ENCODE measurements at places on chromosomes 3 and 15. TPM values are rescaled to one million over a fixed set of nuclear protein-coding genes. Genes with fewer than 3 reads are reported as not detected.

DNA sequence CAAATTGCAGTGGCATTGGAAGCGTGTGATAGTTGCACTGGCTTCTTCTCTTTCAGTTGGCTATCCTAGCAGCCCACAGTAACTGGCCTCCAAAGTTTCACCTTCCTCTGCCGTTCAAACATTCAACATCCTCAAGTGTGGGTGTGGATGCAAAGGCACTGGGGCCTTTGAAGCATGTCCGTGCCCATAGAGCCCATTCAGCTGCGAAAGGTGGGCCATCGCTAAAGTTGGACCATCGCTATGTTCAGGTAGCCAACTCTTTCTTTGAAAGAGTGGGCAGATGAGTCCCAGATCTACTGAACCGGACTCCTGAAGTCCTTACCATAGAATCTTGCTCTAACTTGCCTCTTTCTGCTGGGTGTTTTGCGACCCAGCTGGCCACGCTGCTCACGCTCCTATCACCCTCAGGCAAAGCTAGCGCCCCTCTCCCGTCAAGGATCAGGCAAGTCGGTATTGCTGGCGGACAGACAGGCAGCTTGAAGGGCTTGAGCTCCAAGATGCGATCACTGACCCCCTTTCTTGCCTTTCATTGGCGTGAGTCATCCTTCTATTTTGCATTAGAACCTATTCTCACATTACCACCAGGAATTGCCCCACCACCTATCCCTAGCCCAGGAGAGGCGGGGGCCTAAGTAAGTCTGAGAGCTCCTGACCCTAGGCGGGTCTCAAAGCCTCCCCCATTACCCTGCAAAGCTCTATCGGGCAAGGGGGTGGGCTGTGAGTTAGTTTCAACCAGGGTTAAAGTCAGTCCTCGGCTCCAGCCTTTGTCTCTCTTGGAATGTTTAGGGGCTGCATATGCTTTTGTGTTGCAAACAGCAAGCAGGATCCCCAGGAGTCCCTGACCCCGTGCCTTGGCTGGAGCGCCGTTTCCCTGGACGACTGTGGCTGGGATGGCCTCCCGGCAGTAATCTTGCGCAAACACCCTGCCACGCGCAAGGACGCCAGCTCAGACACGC, 28.7 kb downstream of the ZIC4 start:
- no peak for DNase-seq

- DNase-seq: peak; percentile 67
These were observed 7.8 kb upstream of the SUMF1 start for GRCh38 chr3:4474683-4475490.

The RNF13 gene
- total RNA-seq: 43.4 TPM

- no peak for DNase-seq
These were observed 66.7 kb downstream of the ST6GAL1 start for GRCh38 chr3:186997061-186997460.

The EPHA3 gene
- 0.04 TPM for total RNA-seq

The DNAJA4 gene
- 9.9 TPM for total RNA-seq

The HRH1 gene
- total RNA-seq: 3.2 TPM

GRCh38 chr3:17793542-17794195, 51.2 kb upstream of the TBC1D5 start:
- DNase-seq: no peak

DNA sequence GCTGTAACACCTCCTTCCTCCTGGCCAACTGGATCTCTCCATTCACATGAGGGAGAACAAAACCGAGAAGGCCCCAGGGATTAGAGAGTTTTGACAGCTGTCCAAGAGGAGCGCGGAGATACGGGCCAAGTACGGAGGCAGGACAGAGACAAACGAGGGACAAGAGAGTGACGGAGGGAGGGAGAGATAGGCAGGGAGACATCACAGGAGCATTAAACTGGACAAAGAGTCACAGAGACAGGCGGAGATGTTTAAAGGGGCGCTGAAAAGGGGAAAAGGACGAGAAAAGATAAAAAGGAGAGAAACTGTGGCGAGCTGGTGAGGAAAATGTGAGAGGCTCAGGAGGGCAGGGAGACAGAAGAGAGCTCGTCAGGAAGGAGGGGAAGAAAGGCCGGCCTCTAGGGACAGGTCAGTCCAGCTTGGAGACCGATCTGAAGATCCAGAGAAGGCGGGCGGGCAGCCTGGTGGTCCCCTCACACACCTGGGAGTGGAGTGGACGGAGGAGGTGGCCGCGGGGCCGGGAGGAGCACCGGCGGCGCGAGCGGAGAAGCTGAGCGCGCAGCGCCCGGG, 40.5 kb upstream of the ROPN1 start:
- no peak for DNase-seq

The CLDN18 gene
- total RNA-seq: not detected

The HYAL1 gene
- total RNA-seq: 0.14 TPM

The LOXL1 gene
- 81.3 TPM for total RNA-seq

DNA sequence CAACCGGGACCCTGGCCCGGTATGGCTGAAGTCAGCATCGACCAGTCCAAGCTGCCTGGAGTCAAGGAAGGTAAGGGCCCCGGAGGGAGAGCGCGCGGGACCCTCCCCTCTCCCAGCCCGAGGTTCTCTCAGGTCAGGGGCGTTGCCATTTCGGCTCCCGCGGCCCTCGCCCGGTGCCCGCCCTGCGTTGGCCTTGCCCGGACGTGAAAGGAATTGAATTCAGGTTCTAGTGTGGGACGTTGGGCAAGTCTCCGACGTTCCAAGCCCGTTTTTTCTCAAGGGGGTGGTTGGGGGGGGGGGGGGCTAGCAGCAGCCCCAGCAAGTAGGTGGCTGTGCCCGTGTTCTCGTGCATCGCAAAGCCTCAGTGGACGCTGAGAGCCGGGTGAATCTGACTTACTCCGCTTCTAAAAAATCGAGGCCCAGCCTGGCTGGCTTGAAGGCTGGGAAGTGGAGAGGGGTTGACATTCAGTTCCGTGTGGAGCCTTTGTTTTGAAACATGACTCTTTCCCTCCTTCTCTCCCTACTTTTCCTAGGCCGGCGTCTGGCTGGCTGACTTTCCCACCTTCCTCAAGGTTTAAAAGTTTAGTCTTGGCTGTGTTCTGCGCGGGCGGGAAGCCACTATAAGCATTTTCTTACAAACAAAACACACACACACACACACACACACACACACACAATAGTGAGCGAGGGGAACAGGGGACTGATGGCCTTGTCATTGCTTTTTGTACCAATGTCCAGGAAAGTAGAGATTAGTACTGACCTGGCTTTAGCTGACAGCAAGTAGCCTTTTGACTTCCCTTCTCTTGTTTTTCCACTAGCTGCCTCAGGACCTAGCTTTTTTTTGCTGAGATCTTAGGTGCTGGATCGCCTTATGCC, at the start of gene UTS2B:
UTS2B (minus strand) TSS at position 873 of the 876 bp plus-strand sequence. CDS start 48,337 bp downstream, outside the sequence.
- no peak for DNase-seq

The EHD4 gene
- total RNA-seq: 33.7 TPM

DNA sequence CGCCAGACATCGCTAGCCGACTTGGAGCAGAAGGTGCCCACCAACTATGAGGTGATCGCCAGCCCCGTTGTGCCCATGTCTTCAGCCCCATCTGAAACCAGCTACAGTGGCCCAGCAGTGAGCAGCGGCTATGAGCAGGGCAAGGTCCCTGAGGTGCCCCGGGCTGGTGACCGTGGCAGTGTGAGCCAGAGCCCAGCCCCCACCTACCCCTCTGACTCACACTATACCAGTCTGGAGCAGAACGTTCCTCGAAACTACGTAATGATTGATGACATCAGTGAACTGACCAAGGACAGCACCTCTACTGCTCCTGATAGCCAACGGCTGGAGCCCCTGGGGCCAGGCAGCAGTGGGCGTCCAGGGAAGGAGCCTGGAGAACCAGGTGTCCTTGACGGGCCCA, 12.9 kb upstream of the APEH start:
- DNase-seq: no peak

DNA sequence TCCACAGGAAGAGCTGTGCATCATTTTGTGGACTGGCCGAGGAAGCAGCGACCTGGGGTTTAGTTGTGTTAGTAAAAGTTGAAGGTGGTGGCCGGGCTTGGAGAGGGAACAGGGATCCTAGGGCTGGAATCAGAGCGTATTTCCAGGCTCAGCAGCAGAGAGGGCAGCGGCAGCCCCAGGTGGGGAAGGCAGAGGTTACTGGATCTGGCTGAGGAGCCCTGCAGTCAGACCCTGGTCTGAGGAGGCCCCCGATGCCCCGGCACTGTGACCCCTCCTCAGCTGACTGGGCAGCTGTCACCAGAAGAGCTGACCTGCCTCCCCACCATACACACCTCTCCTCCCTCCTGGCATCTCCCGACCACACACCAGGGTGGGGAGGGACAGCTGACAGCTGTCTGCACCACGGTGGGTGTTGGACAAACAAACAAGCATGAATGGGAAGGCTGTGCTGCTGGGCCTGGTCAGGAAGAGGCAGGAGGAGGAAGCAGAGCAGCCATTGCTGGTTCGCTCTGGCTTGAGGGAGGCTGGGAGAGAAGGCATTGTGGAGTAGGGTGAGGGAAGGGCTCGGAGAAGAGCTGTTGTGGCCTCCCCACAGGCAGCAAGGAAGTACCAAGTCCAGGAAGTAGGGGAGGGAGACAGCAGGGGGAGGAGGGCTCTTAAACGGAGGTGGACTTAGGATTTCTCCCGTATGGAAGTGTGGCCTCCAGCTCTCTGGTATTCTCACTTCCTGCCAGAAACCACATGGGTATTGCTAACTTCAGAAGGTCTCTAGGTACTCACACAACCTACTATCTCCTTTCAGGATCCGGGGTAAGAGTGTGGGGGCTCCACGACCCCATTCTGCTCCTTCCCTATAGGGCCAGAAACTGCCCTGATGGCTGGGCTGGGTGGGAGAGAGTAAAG, 49.5 kb upstream of the HACD2 start:
- DNase-seq: no peak

DNA sequence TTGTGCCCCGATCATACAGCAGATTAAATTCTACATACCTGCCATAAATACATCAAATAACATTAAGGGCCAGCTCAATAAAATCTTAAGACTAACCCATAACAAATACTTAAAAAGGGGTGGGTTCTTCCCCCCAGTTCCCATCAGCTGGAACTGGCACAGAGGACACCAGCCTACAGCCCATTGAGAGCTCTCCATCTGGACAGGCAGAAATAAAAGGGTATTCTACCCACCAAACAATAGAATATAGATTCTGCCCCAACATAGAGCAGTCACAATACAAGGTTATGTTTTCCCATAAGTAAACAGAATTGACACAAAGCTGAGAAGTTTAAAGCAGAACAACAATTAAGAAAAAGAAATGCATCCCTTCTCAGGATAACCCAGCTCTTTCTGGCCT, 11.9 kb downstream of the CPOX start:
- DNase-seq: no peak

DNA sequence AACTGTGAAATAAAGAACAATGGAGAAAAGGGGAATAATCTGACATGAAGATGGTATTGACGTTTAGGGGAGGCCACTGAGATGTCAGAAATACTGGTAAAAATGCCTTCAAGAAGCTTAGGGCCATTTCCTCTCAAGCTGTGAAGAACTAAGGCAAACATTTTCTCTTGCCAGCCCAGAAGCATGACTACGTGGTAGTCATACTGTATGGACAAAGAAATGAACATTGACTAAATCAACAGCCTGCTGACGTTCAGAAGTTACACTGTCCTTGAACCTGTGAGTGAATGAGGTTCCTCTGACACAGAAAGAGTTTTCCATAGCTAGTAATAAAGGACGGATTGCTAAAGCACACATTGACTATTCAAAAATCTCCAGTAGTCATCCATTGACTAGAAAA, 121.0 kb downstream of the P3H2 start:
- no peak for DNase-seq

- no peak for DNase-seq
These were observed 81.5 kb downstream of the CHST2 start for GRCh38 chr3:143201045-143201444.

GRCh38 chr3:105139881-105140560, 226.7 kb upstream of the ALCAM start:
- DNase-seq: no peak

DNA sequence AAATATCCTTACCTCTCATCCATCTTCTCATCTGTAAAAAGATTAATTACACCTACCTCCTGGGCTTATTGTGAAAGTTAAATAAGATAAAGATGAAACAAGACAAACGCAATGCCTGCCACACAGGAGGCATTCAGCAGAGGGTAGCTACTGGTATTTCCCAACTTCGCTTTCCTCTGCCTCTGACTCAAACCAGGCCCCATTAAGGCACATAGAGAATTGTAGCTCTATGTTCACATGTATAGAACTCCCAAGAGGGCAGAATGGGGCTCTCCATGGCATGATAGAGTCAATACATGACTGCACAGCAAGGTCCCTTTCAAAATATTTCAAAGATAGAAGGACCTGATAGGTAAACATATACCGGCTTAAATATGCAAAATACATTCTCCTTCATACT, 1.4 kb downstream of the LYSMD2 start:
- DNase-seq: no peak

The ANO10 gene
- total RNA-seq: 57.3 TPM

The AADACL2 gene
- total RNA-seq: not detected

The VIPR1 gene
- total RNA-seq: 3.7 TPM

- DNase-seq: no peak
These were observed 2.0 kb upstream of the NR1I2 start for GRCh38 chr3:119779731-119780383.

- no peak for DNase-seq
These were observed 91.6 kb downstream of the SCN11A start for GRCh38 chr3:38960042-38960622.

DNA sequence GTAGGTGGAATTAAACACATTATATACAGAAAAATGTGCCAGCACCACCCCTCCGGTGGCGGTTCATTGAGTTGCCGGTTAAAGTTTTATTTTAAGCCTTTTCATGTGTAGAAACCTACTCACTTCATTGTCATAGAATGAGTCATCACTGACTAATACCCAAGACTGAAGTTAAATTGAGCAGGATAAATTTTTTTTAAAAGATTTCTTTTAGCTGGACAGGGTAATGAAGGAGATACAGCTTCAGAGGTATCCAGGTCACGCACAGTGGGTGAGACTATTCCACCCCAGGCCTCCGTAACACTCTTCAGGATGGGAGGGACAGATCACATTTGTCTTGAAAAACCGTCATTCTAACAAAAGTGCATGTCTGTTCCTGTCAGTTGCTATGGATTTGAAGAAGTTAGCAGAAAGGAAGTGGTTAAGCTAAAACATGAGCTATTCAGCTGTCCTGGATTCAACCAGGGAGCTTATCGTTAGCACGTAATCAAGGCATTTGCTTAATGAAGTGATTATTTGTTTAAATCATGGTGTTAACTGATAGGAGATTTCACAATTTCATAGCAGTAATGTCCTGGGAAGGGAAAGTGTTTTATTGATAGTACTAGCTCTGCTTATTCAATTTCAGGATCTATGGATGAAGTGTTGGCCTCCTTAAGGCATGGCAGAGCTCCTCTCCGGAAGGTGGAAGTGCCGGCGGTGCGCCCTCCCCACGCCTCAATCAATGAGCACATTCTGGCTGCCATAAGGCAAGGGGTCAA, 23.4 kb downstream of the WHAMM start:
- peak; percentile 89 for DNase-seq

DNA sequence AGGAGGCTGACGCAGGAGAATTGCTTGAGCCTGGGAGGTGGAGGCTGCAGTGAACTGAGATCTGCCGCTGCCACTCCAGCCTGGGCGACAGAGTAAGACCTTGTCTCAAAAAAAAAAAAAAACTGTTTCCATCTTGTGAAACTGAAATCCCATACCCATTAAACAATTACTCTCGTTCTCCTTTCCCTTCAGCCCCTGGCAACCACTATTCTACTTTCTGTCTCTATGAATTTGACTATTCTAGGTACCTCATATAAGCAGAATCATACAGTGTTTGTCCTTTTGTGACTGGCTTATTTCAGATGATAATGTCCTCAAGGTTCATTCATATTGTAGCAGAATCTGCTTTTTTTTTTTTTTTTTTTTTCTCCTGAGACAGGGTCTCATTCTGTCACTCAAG, 51.5 kb upstream of the UBE2E1 start:
- no peak for DNase-seq

Measured in kidney epithelial cell (primary cell).